ENCODE measurements at places on chromosomes 7 and 10. TPM values are rescaled to one million over a fixed set of nuclear protein-coding genes. Genes with fewer than 3 reads are reported as not detected.

GPR146 gene
- total RNA-seq: 8.3 TPM

FAM131B gene
- 6.6 TPM for total RNA-seq

ADCY1 gene
- 1.5 TPM for total RNA-seq

SEC61A2 gene
- total RNA-seq: 8.7 TPM

HKDC1 gene
- 41.2 TPM for total RNA-seq

CPA4 gene
- total RNA-seq: 0.43 TPM

ALOX5 gene
- total RNA-seq: 25.8 TPM

NPSR1 gene
- not detected for total RNA-seq

ARHGAP22 gene
- 8.8 TPM for total RNA-seq

NEUROD6 gene
- total RNA-seq: not detected

PIK3AP1 gene
- 68.2 TPM for total RNA-seq

PDGFA gene
- 51.2 TPM for total RNA-seq

MOGAT3 gene
- 0.14 TPM for total RNA-seq

TAS2R5 gene
- 1.2 TPM for total RNA-seq

HECW1 gene
- total RNA-seq: 3.8 TPM

MINDY4 gene
- total RNA-seq: 23.1 TPM

SLIT1 gene
- total RNA-seq: 0.40 TPM

ZNF365 gene
- 0.40 TPM for total RNA-seq

HYAL4 gene
- not detected for total RNA-seq

TRIM50 gene
- total RNA-seq: 1.3 TPM

SLC12A9 gene
- total RNA-seq: 76.1 TPM
